ENCODE measurements at places on chromosomes 1 and 21.

GRCh38 chr1:30731806-30732276 is 8.5 kb upstream of the MATN1 start:
- no peak for DNase-seq

GRCh38 chr1:5819391-5820025 is 172.7 kb downstream of the NPHP4 start:
- DNase-seq = no peak

DNA sequence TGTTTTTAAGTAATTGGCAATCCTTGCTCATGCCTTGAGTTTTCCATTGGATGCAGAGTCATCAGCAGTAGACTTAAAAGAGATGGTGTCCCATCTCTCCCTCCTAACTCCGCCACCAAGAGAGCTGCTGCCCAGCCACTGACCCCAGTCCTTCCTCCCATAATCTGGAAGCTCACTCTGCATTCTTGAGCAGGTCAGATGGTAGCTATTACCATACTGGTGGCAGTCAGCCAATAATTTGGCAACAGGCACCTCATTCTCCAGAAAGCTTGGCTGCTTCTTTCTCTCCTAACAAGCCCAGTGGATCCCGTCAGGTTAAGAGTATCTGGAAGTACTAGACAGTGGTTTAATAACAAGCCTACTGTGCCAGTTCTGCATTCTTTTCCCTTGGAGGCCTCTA is 272.1 kb downstream of the ZNF648 start:
- DNase-seq = no peak

- DNase-seq = no peak
These were observed 60.2 kb upstream of the ARHGEF16 start for GRCh38 chr1:3393987-3394920.

- no peak for DNase-seq
These were observed 62.0 kb upstream of the GALNT2 start for GRCh38 chr1:230005040-230005439.

DNA sequence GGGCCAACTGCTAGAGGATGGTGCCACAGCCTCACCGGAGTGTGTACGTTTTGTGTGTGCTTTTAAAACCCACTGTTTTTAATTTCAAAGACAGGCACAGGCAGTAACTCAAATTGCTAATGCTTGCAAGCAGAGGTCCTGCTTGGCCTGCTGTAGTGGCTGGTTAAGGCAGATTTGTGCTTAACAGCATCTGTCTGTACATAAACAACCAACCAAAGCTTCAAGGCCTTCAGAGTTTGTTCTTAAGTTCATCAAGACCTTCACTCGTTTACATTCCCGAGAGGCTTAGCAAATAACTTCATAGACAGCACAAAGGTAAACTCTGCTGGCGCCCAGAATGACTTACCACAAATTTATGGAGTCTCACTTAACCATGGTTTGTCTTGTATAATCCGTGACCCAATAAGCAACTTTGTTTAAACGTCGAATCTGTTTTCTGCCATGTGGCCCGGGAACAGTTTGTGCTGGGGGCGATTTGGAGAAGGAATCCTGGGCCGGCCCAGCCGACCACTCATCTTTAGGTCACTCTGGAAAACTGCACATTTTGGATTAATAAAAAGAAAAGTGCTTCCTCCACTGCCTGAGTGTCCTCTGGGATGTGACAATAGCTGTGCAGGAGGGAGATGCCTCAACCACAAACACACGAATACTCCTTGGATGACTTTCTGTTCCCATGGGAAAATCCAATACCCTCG is 58.1 kb downstream of the CAPZB start:
- DNase-seq = no peak

DNA sequence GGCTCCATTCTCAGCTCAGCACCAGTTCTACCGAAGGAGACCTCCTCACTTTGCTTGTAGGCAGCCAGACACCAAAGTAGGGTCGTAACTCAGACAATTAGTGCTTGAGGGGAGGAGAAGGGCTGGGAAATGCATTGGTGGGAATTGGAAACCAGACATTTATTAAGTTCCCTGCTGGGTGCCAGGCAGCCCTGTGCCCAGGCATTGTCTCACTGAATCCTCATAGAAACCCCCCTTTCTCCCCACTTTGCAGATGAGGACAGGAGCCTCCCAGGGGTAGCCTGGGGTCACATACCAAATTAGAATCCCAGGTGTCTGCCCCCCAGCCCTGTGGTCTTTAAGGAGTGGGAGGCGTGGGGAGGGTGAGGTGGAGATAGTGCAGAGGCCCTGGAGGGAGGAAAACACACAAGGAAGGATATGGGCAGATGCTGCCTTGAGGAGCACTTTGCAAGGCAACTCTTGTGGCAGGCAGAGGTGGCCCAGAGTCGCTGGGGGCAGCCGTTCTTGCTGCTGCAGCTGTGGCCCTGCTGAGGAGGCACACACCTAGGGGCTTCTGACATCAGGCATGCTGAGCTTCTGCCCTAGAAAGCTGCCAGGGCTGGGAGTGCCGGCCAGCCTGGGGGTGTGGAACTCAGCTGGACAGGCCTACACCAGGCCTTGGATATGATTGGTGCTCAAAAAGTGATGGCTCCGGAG is 29.4 kb downstream of the CDK18 start:
- DNase-seq = no peak

DNA sequence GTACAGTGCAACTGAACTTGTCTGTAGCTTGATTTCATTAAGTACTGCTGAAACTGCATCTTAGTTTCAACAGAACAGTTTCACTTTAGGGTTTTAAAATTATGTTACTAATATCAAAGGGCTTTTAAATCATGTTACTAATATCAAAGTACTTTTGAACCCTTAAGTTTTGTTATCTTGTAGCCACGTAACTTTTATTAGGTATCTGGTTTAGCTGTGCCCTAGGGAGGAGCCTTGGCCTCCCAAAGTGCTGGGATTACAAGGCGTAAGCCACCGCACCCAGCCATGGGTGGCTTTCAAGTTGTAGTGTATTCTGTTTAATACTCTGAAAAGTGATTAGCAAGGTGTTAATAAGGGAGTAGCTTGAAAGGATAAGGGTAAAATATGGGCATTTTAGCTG is 2.0 kb downstream of the KDM4A start:
- DNase-seq = no peak

GRCh38 chr1:189357317-189357716 is 1120.3 kb downstream of the BRINP3 start:
- no peak for DNase-seq

Data from stimulated activated CD4-positive, alpha-beta T cell treated with anti-CD3 and anti-CD28 coated beads, Interleukin-2, amount 100 ng/mL, for 48 hours (primary cell).